Stimulated activated CD8-positive, alpha-beta memory T cell treated with anti-CD3 and anti-CD28 coated beads, Interleukin-2, amount 100 ng/mL, for 1 hour (primary cell): ENCODE measurements at places on chromosomes 4 and X.
A peak's percentile ranks its signal among the peaks of the same experiment; 100 is the strongest.

GRCh38 chr4:108087293-108087967 is 81.3 kb downstream of the LEF1 start:
- DNase-seq, result no peak

- DNase-seq, result no peak
Observed at GRCh38 chr4:48065587-48066052, 49.0 kb downstream of the NIPAL1 start.

- DNase-seq, result no peak
Observed at GRCh38 chr4:97239667-97239997, 903.6 kb downstream of the STPG2 start.

GRCh38 chrX:40506201-40506985 is 74.4 kb upstream of the ATP6AP2 start:
- DNase-seq, result no peak

DNA sequence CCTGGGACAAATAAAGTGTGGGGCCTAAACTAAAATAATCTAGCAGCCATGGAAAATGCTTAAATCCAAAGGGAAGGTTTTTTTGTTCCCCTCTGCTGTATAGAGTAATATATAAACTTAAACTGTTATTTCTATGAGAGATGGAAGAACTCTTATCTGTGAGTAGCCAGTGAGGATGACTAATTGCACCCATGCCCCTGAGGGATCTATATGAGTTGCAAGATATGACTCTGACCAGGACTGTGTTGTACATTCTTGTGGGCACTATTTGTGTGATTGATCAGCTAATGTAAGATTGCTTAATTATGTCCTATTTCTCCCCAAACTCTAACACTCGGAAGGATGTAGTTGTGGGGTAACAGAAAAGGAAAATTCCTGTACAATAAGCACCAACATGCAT is 35.2 kb upstream of the AMBN start:
- no peak for DNase-seq

DNA sequence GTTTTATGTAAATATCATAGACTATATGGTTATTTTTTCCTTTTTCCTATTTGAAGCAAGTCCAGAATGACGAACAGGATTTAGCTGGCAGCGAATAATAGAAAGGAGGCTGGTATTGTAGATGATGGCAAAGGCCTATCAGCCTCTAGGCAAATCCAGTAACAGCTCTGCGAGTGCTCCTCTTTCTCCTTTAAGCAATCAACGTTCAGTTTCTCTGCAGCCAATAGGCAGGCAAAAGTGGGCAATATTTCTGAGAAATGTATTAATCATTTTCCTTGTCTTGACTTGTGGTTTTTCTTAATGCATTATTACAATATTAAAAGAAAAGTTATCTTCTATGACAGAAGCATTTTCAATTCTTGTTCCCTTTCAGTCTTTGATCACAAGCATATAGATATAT is 183.3 kb downstream of the SH3KBP1 start:
- DNase-seq, result no peak

- DNase-seq, result peak; percentile 48
Observed at GRCh38 chr4:2837904-2838496, 5.6 kb upstream of the ADD1 start.

DNA sequence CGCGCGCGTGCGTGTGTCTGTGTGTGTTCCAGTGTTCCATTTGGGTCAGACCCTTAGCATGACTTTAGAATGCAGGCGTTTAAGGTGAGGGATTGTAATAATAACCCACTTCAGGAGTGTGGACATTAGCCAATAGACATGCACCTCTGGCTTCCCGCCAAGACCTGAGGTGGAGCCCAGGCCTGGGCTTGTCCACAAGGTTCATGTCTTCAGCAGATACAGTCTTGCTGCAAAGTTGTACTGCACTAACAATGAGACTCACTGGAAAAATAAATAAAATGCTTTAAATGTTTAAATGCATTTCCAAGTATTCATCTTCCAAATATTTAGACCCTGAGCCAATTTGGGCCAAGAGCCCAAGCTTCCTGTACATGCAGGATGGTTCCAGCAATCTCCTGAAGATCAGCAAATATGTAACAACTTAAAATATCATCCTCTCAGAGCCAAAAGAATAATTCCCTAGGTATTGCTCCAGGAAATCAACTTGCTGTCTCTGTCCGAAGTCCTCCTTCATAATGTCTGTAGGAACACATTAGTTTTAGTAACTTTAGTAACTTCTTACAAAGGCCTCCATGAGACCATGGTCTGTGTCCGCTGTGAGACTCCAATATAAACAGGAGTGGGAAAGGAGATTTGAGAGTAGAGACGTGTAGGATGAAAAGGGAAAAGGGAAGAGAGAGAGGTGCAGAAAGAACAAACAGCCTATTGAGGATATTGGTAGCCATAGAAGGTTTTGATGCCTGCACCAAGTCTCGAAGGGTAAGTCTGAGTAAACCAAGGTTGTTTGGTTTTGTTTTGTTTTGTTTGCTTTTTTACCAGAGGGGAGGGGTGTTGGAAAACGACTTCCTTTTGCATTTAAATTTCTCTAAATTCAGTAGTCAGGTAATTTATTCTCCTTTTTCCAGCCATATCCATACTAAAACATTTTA is 98.5 kb upstream of the KLF3 start:
- DNase-seq, result no peak
